ENCODE measurements at places on chromosomes 2 and 18.

DNA sequence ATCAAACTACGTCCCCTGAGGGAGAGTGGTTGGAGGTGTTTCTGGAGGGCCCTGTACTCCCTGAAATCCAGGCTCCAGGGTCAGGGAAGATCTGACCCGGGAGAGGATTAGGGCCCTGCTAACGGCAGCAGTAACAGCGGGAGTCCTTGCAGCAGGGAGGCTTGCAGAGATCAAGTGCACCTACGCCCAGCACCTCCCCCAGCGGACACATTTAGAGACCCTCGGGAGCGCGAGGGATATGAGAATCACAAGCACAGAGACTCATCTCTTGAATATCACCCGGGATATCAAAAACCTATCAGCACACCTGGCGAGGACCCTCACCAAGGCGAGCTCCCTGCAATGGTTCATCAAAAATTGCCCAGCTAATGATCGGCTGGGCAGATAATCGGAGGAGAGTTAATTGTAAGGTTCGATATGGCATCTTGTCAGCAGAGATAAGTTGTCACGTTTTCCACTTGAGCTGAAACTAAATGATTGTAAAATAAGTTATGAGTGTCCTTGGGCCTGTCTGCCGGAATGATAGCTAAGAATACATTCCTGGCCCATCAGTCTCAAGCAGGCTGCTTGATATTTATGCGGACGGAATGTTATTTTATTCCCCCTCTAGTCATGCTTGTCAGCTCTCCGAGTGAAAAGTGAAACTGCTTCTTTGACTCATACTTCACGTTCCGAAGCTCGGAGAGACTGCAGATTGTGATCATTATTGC lies 209.8 kb downstream of the GBX2 start:
- DNase-seq: no peak

DNA sequence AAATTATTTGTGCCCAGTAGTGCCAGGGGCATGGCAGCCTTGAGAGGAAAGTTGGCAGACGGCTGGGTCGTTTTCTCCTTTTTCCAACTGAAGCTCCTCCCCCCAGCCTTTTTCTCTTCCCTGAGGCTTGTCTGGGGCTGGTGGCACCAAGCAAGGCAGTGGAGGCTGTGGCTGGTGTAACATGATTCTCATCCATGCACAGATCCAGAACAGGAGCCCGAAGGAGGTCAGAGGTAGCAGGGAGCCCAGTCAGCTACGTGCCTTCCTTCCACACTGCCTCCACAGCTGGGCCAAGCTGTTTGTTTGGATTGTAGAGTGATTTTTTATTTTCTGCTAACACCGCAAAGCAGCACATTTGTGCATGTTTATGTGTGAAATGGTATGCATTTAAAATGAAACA lies 170.3 kb upstream of the MGAT5 start:
- no peak for DNase-seq

GRCh38 chr2:38442643-38443541 lies 65.8 kb upstream of the ATL2 start:
- no peak for DNase-seq

GRCh38 chr2:213416832-213417231 lies 132.6 kb downstream of the SPAG16 start:
- DNase-seq: no peak

DNA sequence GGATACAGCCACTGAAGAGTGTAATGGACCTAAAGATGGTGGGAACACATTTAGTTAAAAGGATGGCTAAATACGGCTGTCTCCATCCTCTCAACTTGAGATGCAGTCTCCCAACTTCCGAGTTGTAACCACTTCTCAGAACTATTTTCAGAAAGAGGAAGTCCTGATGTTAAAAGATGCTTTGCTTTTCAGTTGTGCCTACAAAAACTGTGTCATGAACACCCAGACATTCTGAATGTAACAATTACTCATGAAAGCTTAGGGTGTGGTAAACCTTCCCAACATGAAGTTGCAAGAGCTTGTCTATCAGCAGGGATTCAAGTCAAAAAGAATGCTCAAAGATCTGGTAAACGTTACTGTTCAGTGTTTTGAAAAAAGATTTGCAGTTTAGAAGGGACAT lies 147.9 kb downstream of the DOCK10 start:
- DNase-seq: no peak

- no peak for DNase-seq
Observed at GRCh38 chr2:16249246-16250055, 309.1 kb downstream of the MYCN start.

DNA sequence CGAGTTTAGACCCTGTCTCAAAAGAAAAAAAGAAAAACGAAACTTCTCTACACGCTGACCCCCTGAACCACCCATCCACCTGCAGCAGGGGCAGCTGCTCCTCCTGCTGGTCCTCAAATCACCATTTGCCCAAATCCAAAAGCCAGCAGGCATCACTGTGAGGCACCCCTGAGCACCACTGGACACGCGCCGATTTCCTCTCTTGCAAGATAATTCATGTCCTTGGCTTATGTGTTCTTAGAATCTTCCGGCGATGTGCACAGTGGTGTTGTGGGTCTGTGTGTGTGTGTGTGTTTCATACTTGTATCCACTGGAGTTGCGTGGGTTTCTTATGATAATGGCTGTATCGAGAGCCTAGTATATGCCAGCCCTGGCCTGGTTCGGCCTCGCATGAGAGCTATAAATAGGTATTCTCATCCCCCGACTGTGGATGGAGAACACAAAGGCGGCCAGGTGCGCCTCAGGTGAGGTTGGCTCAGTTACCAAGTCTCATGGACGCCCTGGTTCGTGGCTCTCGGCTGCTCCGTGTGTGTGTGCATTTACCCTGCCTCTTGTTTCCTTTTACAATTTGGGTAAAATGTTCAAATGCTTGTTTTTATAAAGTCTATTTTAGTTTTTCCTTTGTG lies 235.5 kb downstream of the HDAC4 start:
- DNase-seq: no peak

GRCh38 chr2:27379836-27380625 lies 503 bp downstream of the ZNF513 start:
- no peak for DNase-seq

- DNase-seq: no peak
Observed at GRCh38 chr2:126356631-126357030, 299.3 kb upstream of the GYPC start.

- DNase-seq: no peak
Observed at GRCh38 chr2:26770986-26771586, 7.0 kb downstream of the SLC35F6 start.

GRCh38 chr2:85709401-85709811 lies 15.2 kb downstream of the GNLY start:
- no peak for DNase-seq

DNA sequence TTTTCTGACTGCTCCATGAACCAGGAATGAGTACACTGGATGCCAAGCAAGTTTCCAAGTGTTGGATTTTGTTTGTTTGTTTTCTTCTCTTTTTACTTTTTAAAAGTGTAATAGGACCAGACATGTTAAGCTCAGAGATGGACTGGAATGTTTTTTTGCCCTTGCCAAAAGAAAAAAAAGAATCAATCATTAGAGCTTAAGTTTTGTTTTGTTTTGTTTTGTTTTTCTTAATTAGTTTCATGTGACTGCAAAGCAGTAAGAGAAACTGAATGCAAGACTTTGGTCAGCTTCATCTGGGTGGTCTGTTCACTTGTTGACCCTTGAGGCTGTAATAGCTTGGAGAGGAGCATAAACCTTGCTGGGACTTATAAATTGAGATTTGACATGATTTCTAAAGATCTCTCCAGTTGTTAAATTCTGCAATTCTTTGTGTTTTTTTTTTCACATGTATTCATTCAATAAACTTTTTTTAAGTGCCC lies 42.4 kb upstream of the SLC1A4 start:
- DNase-seq: no peak

DNA sequence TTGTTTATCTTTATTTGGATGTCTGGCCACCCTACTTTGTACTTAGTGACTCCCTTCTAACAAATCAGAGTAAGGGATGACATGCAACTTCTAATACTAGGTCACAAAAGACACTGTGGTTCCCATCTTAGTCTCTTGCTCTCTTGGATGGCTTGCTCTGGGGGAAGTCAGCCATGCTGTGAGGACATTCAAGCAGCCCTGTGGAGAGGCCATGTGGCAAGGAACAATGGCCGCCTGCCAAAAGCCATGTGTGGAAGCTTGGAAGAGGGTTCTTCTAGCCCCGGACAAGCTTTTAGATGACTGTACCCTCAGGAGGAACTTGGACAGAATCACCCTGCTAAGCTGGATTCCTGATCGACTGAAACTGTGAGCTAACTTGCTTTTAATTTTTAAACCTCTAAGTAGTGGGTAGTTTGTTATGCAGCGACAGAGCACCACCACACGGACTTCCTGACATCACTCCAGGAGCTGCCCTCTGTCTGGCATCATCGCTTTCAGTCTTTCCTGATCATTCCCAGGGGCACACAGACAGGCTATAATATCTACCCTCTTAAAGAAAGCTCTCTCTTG lies 116.8 kb upstream of the ODC1 start:
- no peak for DNase-seq

DNA sequence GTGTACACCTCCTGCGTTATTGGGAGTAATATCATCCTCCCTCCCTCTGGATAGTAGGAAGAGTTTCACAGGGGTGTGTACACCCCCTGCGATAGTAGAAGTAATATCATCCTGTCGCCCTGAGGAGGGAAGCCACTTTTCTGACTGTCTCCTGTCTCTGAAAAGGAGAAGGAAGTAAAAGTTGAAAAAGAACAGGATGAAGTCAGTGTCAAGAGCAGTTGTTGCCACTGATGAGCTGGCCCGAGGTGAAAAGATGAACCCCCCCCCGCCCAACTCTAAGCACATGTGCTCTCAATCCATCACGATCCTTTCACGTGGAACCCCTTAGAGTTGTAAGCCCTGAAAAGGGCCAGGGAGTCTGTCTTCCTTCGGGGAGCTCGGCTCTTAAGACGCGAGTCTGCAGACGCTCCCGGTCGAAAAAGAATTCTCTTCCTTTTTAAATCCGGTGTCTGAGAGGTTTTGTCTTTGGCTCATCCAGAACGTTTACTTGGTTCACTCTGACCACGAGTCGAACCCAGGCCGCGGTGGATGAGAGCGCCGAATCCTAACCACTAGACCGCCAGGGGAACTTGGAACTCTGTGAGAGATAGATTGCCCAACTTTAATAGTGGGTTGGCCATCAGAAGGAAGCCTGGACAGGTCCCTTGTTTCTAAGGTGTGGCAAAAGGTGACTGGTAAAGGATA lies 22.4 kb upstream of the NAGK start:
- DNase-seq: no peak

DNA sequence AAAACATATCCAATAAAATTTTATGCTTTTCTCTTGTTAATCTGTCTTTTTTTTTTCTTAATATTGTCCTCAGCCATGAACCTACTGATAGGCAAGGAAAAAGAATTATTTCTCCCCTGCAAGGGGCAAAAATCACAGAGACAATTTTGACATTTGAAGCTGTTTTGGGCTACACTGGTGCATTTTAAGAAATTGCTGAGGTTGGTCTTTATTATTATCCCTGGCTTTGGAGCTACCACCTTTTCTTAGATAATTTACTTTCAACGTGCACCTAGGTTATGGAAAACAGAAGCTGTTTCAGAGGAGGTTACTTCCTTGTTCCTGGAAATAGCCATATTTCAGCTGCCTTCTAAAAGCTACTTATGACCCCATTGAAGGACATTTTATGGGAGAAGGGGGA lies 195.5 kb upstream of the KYNU start:
- no peak for DNase-seq

GRCh38 chr2:216224388-216224787 lies 115.2 kb downstream of the XRCC5 start:
- DNase-seq: no peak

DNA sequence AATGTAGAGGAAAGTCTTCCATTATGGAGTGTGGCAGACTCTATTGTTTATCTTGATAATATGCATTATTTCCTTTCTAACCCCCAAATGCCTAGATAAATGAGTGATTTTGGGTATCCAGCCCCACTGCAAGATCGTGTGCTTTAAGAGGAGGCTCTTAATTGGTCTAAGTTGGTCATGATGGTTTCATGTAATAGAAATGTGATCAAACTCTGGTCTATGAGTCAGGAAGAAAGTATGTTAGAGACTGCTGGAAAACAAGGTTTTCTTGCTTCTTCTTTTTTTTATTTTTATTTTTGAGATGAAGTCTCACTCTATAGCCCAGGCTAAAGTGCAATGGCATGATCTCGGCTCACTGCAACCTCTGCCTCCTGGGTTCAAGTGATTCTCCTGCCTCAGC lies 344.5 kb upstream of the TNP1 start:
- no peak for DNase-seq

DNA sequence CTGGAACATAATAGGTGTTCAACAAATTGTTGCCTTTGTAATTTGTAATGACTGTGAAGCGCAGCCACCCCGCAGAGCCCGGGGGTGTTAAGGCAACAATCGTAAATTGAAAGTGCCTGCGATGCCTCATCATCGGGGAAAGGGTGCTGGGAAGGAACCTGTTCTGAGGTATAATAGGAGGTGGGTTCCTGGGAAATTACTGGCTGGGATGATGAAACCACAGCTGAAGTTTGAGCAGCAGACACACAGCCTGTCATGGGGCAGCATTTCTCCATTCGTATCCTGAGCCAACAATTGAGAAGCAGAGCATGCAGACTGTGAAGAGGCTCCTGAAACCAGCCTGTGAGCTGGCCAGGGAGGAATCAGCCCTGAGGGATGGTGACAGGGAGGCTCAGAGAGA lies 404.0 kb upstream of the MYT1L start:
- DNase-seq: no peak

GRCh38 chr2:237193436-237193835 lies 107.7 kb downstream of the COPS8 start:
- no peak for DNase-seq

- DNase-seq: no peak
Observed at GRCh38 chr2:190835303-190835930, 45.2 kb upstream of the GLS start.

DNA sequence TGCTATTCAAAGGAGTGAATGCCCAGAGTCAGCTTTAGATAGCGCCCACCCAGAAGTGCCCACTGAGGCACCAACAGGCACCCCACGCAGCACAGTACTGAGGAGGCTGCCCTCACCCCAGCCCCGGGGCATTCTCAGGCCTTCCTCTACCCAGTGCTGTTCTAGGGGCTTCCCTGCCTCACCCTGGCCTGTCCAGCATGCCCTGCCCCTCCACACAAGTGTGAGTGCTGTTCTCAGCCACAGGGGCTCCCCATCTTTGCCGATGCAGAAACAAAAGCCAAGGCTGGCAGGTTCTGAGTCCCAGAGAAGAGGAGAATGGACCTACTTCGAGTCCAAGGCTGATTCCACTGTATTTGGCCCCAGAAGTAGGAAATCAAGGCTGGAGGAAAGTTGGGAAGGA lies 15.8 kb downstream of the BIN1 start:
- DNase-seq: no peak

GRCh38 chr18:73549236-73549635 lies 598.4 kb downstream of the FBXO15 start:
- no peak for DNase-seq

DNA sequence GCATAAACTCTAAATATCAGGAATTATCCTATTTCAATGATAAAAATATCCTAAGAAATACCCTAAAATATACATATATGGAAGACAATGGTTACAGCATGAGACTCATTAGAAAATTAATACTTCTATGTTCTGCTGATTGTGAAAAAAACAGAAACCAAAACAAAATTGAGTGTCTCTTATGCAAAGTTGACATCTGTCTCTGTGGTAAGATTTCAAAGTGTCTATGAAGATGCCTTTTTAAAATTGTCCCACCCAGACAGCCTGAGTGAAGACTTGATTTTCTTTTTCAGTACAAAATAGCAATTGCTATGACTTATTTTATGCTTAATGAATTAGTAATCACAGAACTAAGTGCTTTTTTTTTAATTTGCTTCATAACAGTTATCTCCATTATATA lies 1368.4 kb upstream of the LRRTM1 start:
- DNase-seq: no peak
